Osteoblast (primary cell): ENCODE measurements at places on chromosomes 3 and 15. TPM values are rescaled to one million over a fixed set of nuclear protein-coding genes. Genes with fewer than 3 reads are reported as not detected.
A peak's percentile ranks its signal among the peaks of the same experiment; 100 is the strongest.

Gene CHRFAM7A
- under 0.01 and 0.72 TPM in 2 replicates for total RNA-seq

Gene CHMP2B
- total RNA-seq: 55.4 and 63.1 TPM in 2 replicates

Gene CPN2
- total RNA-seq: under 0.01 and 0.29 TPM in 2 replicates

Gene CHST14
- 13.4 and 13.6 TPM in 2 replicates for total RNA-seq

Gene MKRN3
- 0.36 and 0.59 TPM in 2 replicates for total RNA-seq

Gene TCTA
- 35.8 and 37.4 TPM in 2 replicates for total RNA-seq

GRCh38 chr3:171812811-171813210 is 2.5 kb upstream of the PLD1 start:
- no peak for DNase-seq

- no peak for DNase-seq
Measured at GRCh38 chr3:125406070-125406469, 30.9 kb upstream of the ZNF148 start.

- DNase-seq: no peak
Measured at GRCh38 chr3:11808231-11808630, 38.5 kb downstream of the TAMM41 start.

DNA sequence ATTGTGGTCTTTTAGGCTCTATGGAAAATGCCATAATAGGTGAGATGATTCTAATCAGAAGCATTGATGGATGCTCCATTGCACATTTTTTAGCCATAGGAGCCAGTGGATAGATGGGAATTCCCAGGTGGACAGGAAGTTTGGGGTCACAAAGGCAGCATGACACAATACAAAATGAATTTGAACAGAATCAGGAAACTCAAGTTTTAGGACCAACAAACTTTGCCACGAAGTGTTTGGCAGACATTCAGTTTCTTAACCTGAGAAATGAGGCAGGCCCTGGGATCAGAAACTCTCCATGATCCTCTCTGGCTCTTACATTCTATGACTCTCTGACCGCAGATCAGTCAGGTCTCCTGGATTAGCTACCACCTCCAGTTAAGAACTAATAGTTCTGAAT is 275.4 kb downstream of the TIGIT start:
- DNase-seq: no peak

GRCh38 chr3:70861234-70861633 is 548.8 kb upstream of the MDFIC2 start:
- peak; percentile 72 for DNase-seq

- DNase-seq: no peak
Measured at GRCh38 chr3:140568842-140569520, 108.9 kb upstream of the TRIM42 start.

- no peak for DNase-seq
Measured at GRCh38 chr3:58724336-58724735, 57.8 kb upstream of the FAM3D start.

DNA sequence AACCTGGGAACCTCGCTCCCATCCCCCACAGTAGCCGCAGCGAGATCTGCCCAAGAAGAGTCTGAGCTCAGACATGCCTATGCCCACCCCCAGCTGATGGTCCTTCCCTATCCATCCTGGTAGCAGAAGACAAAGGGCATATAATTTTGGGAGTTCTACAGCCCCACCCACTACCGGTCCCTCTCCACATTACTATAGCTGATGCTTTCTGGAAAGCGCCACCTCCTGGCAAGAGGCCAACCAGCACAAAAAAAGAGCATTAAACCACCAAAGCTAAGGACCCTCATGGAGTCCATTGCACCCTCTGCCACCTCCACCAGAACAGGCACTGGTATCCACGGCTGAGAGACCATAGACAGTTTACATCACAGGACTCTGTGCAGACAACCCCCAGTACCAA is 168.4 kb downstream of the MEGF11 start:
- no peak for DNase-seq

DNA sequence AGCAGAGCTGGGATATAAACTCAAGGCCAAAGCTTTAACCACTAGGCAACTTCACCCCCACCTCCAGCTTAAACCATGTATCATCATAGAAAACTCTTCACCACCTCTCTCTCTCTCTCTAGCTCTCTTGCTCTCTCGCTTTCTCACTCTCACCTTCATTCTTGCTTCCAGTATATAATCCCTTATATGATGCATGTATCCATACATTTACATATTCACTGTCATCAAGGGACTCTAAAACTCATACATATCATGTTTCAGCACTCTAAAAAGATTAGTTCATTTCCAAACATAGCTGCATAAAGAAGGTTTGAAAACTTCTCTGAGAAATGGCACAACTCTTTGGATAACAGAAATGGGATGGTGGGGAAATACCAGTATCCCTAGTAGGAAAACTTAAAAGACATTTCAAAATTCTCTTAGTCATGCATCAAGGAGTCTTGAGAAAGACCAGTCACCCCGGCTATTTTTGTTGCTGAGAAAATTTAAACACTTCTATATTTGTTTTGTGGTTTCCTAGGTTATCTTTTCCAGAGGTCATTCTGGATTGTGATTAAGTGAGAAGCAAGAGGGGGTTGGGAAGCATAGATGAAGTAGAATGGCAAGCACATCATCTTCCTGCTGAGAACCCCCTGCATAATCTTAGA is 447.8 kb upstream of the THBS1 start:
- DNase-seq: peak; percentile 3

DNA sequence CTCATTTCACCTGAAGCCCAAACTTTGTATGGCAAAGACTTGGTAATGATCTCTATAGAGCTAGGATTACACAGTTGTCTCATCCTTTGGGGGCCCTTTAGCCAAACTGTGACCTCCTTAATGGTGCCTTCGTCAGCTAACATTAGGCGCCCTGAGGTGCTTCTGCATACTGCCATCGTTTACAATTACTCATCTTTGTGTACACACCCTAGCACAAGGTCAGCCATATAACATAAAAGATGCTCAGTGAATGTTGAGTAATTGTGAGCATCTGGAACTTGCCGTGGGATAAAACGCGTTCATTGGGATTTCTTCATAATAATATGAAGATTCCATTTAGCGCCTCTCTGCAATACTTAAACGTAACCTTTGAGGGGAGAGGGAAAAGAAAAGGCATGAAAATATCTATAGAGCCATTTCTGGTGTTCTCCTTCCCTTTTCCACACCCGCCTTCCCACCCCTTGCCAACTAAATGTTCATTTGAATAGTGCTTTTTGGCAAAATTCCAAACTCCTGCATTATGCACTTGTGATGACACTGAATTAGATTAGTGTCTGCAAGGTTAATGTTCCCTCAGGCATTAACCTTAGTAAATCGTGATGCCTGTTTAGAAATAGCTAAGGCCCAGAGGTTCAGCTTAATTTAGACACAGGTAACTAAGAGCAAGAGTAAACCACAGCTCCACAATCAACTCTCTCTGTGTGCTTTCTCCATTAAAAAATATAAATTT is 990 bp upstream of the ZNF148 start:
- DNase-seq: no peak

- DNase-seq: no peak
Measured at GRCh38 chr3:36097209-36097608, 283.1 kb upstream of the STAC start.
